GM13976 (cell line): ENCODE measurements at places on chromosomes 3 and 15.

- DNase-seq, result no peak
Observed at GRCh38 chr3:181955566-181955965, 243.8 kb downstream of the SOX2 start.

DNA sequence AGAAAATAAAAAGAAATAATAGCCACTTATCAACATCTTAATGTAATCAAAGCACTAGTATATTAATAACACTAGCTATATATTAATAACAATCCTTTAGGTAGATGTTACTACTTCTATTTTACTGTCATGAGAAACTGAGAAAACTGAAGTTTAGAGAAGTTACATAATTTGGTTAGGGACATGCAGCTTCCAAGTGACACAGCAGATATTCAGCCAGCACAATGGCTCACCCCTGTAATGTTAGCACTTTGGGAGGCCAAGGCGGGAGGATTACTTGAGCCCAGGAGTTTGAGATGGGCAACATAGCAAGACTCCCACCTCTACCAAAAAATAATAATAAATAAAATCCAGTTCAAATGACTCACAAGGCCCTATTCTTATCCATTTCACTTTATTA is 1.9 kb upstream of the UBR1 start:
- DNase-seq, result no peak

DNA sequence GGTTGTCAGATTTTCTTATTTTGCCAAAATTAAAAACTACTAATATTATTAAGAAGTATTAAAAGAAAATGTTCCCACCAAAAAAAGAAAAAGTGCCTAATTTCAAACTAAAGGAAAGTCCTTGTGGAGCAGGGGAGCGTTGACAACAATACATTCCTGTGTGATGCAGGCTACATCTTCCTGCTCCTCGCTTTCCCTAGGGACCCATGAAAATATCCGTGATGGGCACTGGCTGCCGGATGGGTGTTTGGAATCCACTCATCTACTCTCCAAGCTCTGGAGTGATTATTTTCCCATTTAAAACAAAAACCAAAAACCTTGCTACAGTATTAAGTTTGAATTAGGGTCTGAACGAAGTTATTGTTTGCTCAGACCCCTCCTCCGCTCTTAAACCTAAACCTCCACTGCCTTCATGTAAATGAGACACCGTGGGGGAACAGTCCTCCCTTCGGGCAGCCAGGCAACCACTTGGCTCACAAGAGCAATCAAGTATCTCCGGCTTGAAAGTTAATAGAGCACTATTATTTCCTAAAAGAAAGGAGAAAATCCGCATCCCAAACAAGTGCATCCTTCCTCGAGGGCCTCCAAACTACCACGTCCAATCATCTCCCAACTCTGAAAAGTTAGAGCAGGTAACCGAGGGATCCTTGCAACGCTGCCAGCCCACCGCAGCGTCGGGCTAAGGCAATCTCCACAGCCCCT is 1.5 kb downstream of the ITGB5 start:
- DNase-seq, result no peak

DNA sequence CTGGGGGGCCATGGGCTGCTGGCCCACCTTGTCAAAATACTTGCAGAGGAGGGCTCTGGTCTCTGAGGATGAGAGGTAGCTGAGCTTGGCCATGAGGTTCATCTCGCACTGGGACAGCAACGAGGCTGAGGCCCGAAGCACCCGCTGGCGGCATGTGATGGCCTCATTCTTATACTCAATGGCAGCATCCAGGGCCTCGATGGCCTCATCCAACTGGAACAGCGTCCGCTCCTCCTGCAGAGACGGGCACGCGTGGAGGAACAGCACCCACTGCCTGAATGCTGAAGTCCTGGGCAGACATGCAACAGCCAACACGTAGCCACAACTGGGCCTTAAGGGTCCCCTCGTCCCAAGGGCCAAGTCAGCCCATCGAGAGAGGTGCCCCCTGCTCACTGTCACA is 25.0 kb downstream of the KIF7 start:
- DNase-seq, result no peak

DNA sequence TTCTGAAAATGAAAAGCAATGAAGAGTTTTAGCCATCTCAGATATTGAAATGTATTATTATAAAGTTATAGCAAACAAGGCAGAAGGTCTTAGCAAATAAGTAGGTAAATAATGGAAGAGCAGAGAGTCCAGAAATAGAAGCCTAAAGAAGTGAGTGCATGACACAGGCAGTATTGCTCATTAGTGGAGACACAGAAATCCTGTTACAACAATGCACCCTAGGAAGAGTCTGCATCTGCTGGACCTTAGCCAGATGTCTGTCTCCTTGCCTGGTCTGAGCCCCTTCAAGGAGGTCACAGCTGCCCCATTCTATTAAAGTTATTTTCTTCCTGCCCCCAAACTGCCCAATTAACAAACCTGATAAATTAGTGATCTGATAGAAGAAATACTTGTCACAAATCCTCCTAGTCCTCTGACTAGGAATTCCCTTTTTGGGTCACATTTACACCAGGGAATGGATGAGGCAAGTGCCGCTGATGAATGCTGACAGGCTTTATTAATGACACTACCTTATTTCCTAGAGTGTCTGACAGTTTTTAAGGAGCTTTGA is 51.9 kb downstream of the HOMER2 start:
- DNase-seq, result no peak

GRCh38 chr15:63395730-63396151 is 14.1 kb upstream of the CA12 start:
- DNase-seq, result no peak

GRCh38 chr3:143657391-143657790 is 190.9 kb downstream of the SLC9A9 start:
- DNase-seq, result no peak

DNA sequence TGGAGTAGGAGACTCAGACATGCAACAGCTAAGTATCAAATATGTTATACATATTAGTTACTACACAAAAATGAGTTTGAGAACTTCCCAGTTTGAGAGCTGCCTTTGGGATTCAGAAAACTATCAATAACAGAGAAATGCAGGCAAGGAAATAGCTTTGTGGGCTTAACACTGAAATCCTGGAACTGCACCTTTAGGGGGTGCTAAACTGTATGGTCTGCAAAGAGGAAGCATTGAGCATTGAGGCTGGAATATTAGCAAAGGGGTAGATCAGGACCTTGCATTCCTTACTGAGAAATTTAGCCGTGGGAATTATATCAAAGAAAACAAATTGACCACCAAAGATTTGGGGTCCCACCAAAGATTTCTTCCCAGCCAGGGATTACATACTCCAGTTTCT is 580.0 kb downstream of the ZNF385D start:
- peak; percentile 5 for DNase-seq

- no peak for DNase-seq
Observed at GRCh38 chr3:193240436-193240849, 579 bp upstream of the PLAAT1 start.

- DNase-seq, result no peak
Observed at GRCh38 chr15:79171320-79172031, 80.9 kb upstream of the RASGRF1 start.

DNA sequence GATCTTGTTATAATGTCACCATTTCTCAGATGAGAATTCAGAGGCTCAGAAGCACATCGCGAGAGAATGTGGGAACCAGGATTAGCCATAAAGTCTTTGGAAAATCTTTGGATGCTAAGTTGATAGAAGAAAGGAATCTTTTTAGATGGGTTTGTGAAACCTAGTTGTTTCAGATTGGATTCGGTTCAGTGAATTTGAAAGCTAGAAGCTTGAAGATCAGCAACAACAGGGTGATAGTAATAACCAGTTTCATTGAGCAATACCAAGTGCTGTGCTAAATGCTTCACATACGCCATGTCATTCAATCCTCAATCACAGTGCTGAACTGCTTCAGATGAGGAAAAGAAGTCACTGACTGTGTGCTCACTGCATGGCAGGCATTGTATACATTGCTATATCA is 47.4 kb upstream of the MITF start:
- DNase-seq, result no peak

- DNase-seq, result no peak
Observed at GRCh38 chr3:30770387-30770786, 124.1 kb downstream of the GADL1 start.

DNA sequence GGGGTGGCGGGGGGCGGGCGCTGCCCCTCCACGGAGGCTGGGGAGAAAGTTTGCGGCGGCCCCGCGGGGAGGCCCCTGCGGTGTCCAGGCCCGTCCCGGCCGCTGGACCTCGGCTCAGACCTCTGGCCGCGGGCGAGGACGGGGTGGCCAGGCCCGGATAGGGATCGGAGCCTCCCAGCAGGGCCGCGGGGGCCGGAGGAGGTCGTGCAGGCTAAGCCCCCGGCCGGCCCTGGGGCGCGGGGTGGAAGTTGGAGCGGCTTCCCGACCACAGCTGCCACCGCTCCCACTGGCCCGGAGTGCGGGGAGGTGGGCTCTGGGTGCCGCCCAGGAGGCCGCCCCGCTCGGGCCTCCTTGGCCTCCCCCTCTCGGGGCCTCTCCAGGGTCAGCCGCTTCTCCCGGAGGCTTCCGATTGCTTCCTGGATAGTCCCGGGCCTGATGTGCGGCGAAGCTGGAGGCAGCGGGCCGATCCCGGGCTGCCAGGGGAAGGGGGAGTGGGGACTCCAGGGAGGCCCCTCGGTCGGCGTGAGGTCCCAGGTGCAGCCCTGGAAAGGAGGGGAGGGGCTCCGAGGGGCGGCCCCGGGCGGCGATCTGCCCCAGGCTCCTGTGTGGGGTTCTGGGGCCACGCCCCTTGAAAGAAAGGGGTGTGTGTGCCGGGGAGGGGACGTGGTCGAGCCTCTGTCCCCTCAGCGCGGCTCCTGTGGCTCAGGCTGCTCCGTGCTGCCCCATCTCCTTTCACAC is 907 bp downstream of the PLXNA1 start:
- peak; percentile 69 for DNase-seq

DNA sequence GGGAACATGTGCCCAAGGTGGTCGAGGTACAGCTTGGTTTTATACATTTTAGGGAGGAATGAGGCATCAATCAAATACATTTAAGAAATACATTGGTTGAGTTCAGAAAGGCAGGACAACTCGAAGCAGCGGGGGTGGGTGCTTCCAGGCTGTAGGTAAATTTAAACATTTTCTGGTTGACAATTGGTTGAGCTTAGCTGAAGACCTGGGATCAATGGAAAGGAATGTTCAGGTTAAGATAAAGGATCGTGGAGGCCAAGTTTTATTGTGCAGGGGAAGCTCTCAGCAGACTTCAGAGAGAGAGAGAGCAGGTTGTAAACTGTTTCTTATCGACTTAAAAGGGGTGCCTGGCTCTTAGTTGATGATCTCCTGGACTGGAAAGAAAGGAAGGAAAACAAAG is 11.3 kb downstream of the CPN2 start:
- no peak for DNase-seq

DNA sequence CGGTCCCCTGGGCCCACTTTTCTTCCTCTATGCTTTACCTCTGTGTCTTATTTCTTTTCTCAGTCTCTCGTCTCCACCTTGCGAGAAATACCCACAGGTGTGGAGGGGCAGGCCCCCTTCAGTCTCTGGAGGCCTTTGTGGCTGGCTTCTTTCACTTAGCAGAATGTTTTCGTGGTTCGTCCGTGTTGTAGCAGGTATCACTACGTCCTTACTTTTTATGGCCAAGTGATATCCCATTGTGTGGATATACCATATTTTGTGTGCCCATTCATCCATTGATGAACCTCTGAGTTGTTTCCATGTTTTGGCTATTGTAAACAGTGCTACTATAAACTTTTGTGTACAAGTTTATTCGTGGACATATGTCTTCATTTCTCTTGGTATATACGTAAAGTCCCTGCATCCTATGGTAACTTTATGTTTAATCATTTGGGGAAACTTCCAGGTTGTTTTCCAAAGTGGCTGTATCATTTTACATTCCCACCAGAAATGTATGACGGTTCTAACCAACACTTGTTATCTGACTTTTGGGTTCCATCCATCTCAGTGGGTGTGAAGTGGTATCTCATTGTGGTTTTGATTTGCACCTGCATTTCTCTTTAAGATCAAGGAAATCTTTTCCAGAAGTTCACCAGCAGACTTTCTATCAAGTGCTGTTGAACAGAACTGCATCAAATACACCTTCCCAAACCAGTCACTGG is 5.6 kb downstream of the PIGZ start:
- no peak for DNase-seq

DNA sequence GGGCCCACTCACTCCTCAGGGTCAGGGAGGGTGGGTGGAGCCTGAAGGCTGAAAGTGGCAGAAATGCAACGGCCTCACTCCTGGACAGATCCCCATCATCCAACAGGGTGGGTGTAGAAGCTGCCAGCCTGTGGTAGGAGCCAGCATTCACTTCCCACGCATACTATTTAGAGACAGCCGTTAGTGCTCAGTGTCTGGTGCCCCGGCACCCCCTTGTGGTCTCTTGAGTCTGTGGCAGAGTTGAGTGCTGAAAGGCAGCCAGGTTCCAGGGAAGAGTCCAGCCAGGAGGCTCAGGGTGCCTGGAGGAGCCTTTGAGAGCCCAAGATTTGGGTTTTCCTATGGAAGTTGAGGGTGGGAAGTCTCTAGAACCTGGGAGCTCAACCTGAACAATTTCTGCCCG is 2.1 kb upstream of the GNAT1 start:
- peak; percentile 73 for DNase-seq

GRCh38 chr3:126414961-126415660 is 20.4 kb downstream of the CFAP100 start:
- no peak for DNase-seq

DNA sequence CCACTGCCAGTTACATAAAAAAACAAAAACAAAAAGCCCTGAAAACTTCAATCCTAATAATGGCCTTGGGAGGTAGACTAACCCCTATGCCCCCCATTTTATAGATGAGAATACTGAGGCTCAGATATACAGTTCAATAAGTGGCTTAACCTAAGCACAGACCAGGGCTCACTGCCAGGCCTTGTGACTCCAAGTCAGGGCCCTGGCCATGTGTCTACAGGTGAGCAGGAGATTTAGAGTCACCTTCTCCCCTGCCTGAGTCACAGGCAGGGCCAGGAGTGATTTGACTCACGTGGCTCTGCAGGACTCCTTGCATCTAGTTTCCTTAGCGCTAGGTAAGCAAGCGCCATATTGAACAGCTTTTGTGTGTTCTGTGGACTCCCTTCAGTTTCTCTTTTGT is 98.6 kb upstream of the ETV5 start:
- DNase-seq, result no peak

GRCh38 chr15:28981351-28981720 is 95.6 kb downstream of the APBA2 start:
- no peak for DNase-seq

- no peak for DNase-seq
Observed at GRCh38 chr15:59104602-59104911, 389 bp upstream of the CCNB2 start.

- no peak for DNase-seq
Observed at GRCh38 chr3:141807277-141808033, 44.2 kb downstream of the GRK7 start.

DNA sequence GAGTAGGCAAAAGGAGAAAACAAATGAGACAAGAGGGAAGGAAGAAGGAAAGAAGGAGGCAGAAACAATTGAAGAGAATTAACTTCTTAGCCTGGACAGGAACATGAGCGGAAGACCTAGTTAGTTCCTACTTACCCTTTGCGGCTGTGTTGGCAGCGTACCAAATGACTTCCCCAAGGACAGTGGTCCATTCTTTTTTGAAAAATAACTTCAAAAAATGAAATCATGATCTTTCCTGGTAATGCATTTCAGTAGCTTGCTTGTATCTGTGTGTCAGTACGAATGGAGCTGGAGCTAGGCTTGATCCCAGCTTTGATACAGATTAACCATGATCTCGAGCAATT is 41.5 kb upstream of the CFAP161 start:
- DNase-seq, result no peak

- DNase-seq, result no peak
Observed at GRCh38 chr3:42755681-42756578, 17.1 kb downstream of the CCDC13 start.
